ENCODE measurements at places on chromosomes 6 and 20.

DNA sequence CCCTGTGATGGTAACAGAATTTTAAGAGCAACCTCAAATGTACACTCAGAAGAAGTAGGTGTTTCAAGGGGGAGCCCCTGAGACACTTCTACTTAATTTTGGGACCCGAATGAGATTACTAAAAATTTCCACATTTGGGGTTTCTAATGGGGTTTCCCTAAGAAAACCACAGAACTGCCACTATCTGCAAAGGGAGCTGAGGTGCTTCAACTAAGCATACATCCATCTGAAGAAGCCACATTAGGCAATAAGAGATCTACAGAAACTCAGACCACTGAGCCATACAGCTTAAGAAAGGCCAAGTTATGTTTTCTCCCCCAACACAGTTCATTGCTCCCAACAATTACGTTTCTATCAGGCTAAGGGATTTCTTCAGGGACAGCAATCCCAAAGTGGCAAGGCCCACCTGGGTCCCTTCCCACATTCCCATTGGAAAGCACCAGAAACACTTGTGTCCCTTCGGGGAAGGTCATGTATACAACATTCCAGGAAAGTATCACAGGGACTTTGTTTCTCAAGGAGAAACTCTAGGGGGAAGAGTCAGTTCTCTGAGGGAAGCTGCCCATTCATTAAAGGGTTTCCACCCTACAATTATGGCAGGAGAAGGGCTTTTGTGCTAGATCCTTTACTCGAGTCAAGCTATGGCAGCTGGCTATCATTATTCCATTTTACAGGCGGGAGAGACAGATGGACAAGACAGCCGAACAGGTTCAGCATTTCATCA is 5.0 kb downstream of the BCL2L1 start:
- no peak for DNase-seq

- no peak for DNase-seq
Observed at GRCh38 chr6:42337985-42338743, 113.6 kb downstream of the TRERF1 start.

DNA sequence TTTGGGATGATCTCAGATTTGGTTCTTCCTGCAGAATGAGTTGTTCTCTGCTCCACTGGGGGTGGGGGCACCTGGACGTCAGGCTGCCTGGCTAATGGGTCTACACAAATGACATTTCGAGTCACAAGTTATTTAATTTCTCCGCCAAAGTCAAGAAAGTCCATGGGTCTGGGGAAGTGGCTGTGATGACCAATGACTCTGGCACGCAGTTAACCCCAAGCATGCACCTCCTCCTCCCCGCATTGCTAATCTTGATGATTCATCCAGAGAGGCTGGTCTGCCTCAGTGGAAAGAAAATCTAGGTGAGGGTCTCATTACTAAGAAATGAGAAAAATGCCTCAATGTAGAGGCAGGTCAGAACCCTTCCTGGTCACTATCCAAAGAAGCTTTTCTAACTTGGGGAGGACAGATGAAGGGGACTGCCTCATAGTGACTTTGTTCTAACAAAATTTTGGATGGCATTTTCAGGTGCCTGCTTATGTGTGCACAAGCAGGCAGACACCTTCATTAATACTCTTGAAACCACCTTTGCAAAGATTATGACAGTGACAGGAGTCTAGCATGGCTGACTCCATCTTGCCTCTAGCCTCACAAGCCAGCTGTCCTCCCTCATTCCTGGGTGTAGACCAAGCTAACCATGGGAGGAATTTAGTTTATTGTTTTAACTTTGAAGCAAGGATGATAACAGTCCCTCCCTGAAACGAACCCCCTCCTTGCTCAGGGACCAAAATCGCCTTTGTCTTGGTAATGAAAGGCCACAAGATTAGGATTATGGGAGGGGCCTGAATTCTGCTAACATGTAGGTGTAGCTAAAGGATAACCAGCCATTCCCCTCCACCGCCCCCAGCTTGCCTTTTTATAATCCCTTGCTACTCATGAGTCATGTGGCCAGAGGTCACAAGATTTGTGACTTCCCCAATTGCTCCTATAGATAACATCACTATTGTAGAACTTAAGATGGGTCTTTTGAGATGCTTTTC is 98.6 kb upstream of the MRPS10 start:
- DNase-seq: peak; percentile 83

DNA sequence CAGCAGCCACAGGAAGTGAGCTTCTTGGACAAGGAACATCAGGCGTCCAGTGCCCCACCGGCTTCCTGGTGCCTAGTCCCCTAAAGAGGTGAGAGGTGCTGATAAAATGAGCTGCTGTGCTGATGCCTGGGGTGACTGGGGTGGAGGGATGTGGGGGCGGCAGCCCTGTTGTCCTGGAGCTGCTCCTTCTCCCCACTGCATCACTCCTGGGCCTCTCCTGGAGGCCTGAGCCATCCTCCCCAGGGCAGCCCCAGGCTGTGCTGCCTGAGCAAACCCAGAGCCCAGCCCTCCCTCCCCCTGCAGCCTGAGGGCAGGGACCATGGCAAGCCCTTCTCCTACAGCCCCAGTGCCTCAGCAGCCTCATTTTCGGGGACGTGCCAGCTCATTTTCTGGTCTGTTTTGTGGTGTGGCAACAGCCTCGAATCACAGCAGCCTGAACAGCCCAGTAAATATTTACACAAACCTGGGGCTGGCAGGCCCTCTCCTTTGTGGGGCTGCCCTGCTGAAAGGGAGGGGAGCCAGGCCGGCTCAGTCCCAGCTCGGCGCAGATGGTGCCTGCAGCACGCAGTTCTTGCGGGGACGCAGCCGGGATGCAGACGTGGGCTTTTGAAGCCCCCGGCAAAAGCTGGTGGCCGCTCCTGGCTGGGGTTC is 259.9 kb downstream of the DLL1 start:
- DNase-seq: peak; percentile 90

GRCh38 chr20:32289661-32290431 is 12.4 kb downstream of the KIF3B start:
- no peak for DNase-seq
